ENCODE measurements at places on chromosomes 11 and 22.

GRCh38 chr11:108718466-108718865 lies 53.6 kb downstream of the DDX10 start:
- H3K27ac ChIP-seq, result no peak overlapping the region
- no peak for DNase-seq
- H3K4me1 ChIP-seq, result no peaks in the 10 kb centered on the region
- H3K4me3 ChIP-seq, result no peak overlapping the region
- peaks cover 5% of the 10 kb centered on the region for H3K36me3 ChIP-seq

- H3K27ac ChIP-seq, result no peak overlapping the region
- H3K27me3 ChIP-seq, result no peaks in the 10 kb centered on the region
- no peak overlapping the region for H3K4me3 ChIP-seq
- DNase-seq, result no peak
- H3K36me3 ChIP-seq, result no peaks in the 10 kb centered on the region
Observed at GRCh38 chr11:127223026-127223425, 222.5 kb upstream of the KIRREL3 start.

GRCh38 chr11:7572001-7572712 lies 58.4 kb downstream of the PPFIBP2 start:
- H3K4me3 ChIP-seq, result no peak overlapping the region
- no peak overlapping the region for H3K27ac ChIP-seq
- no peak for DNase-seq
- H3K36me3 ChIP-seq, result peaks cover 6% of the 10 kb centered on the region
- H3K27me3 ChIP-seq, result peaks cover 10% of the 10 kb centered on the region

DNA sequence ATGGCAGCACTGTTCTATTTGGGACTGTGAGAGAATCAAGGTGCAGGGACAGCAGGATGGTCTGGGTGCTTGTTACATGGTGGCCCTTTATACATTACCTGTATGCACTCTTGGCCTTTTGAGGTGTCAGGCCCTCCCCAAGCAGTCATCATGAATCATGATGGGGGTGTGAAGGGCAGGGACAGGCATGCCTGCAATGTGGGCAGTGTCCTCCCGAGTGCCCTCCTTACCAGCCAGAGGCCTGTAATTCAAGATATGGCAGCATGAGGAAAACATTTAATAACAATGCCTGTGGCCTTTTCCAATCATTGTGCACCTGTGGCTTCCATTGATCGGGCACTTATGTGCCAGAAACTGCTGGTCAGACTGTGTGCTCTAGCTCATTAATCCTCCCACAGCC lies 25.5 kb upstream of the CYP2D6 start:
- H3K4me1 ChIP-seq, result no peaks in the 10 kb centered on the region
- peaks cover 18% of the 10 kb centered on the region for H3K36me3 ChIP-seq
- no peak overlapping the region for H3K27ac ChIP-seq
- H3K4me3 ChIP-seq, result no peak overlapping the region
- no peak for DNase-seq

- no peak overlapping the region for H3K27ac ChIP-seq
- peaks cover 18% of the 10 kb centered on the region for H3K4me1 ChIP-seq
- no peak for DNase-seq
- H3K27me3 ChIP-seq, result peaks cover 1% of the 10 kb centered on the region
- H3K4me3 ChIP-seq, result no peak overlapping the region
Observed at GRCh38 chr11:105144887-105145286, 5.3 kb upstream of the CARD18 start.

GRCh38 chr22:30640361-30640760 lies 4.8 kb downstream of the SLC35E4 start:
- peaks cover 5% of the 10 kb centered on the region for H3K36me3 ChIP-seq
- no peak overlapping the region for H3K27ac ChIP-seq
- H3K4me3 ChIP-seq, result no peak overlapping the region
- H3K27me3 ChIP-seq, result peaks cover 10% of the 10 kb centered on the region
